ENCODE measurements at places on chromosomes 4 and X.

- DNase-seq: no peak
These were observed 200.5 kb downstream of the PABPC4L start for GRCh38 chr4:134001057-134001456.

DNA sequence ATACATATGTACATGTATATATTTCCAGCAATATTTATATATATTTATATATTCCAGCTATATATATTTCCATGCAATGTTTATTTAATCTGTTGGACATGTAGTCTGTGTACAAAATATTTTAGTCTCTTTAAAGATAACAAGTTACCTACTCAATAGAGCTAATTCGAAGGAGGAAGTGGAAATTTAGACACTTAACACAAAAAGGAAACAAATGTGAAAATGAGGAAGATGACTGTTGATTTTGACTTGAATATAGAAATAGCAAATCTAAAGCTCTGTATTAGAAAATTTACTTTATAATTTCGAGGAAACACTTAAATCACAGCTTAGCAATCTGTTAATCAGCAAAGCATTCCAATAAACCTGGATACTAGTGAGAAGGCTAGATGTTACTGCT lies 1064.4 kb downstream of the PCDH7 start:
- DNase-seq: no peak

DNA sequence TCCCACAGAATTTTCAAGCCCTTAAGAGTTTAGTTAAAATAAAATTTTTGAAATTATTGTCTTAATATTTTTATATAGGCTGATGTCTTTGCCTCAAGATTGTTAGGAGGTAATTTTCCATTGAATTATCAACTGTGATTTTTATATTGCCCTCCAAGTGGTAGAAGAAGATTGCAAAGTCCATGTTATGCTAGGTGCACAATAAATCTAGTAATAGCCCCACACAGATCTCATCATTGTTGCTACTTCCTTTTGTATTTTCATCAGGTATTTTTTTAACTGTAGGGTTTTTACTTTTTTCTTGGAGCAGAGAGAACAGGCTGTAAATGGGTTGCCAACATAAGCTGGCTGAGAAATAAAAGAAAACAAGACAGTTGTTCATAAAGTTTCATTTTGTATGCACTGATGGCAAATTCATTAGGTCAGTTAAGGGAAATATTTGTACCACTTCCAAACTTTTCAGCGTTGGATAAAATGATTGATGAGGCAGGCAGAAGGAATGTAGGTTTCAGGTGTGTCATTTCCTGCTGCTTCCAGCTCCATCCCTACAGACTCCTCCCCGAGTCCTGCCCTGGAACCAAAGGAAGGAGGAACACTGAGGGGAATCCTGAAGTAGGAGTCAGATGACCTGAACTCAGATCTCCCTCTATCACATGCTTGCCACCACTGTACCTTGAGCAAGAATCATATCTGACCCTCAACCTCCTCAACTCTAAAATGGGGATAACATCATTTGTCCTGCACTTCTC lies 105.5 kb downstream of the PRRG1 start:
- peak; percentile 6 for DNase-seq

- no peak for DNase-seq
These were observed 54.2 kb upstream of the GRID2 start for GRCh38 chr4:92249541-92249940.

DNA sequence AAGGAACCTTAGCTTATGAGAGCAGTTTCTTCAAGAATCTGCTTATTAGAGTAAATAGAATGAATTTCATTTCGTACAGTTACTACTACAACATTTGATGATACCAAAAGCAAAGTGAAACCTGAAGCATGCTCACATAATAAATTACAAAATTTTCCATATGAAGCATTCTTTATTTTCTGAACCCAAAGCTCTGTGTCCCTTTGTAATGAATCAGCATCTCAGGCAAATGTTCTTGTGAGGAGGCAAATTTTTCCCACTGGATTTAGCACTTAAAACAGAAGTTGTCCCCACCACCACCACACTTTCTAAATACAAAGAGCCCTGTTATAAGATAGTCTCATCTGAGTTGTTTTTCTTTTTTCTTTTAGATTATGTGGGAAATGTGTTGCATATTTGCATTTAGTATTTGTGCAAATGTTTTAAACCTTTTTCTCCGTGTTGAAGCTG lies 70.7 kb upstream of the NFKB1 start:
- no peak for DNase-seq

DNA sequence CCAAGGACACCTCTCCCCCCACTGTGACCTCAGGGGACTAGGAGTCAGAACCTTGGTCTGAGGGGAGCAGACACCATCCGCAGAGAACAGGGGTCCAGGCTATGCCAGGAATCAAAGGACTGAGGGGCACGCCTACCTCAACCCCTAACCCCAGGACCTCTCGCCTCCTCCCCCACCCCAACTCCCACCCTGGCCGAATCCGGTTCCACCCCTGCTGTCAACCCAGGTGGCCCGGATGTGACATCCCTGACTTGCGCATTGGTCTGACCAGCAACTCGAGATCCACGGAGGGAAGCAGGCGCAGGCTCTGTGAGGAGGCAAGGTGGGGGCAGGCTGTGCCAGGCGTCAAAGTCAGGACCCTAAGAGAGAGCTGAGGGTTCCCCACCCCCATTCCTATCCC lies 468 bp upstream of the MAGEA4 start:
- DNase-seq: no peak

- DNase-seq: no peak
These were observed 217.4 kb downstream of the DCTD start for GRCh38 chr4:182699795-182700194.

GRCh38 chr4:187064033-187064432 lies 340.4 kb upstream of the FAT1 start:
- DNase-seq: no peak

- no peak for DNase-seq
These were observed 3.2 kb upstream of the TMLHE start for GRCh38 chrX:155615938-155616337.

DNA sequence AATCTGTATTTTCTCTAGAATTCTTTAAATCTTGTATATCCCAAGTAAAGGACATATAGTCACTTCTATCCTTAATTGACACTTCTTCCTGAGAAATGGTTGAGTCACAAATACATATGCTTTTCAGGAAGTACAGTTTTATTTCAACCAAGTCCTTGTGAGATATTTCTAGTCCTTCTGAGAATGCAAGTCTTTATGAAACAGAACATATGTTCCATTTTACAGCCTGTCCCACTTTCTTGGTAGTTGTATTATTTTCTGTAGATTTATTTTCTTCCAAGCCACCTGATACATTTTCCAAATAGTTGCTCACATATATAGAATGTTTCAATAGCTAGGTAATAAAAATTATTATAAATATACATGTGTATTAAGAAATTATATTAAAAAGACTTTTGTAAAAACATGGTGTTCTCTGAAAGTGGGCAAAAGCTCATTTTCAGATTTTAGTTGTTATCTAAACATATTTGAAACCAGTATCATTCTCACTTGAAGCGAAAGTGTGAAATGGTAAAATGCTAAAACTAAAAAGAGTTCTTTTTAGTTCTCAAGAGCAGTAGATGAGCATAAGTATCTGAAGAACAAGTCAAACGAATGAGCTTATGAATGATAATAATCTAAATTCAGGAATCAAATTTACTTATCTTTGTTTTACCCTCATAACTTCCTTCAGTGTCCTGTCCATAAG lies 468.0 kb downstream of the EPHA5 start:
- DNase-seq: no peak

DNA sequence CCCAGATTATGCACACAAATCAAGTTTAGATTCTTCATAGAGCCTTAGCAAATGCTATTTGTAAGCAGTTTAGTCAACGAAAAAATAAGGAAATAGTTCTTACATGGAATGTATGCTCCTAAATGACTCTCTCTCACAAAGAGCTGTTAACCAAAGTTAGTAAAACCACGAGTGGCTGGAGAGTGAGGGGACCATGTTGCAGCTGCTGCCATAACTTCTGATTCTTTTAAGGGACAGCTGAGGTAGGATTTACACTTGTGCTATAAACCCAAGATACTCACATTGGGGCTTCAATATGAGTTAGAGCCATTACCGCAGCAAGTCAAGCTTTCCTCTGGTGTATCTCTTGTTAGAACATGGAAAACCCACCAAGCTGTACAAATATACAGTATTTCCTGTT lies 2.7 kb downstream of the DOCK11 start:
- DNase-seq: no peak

DNA sequence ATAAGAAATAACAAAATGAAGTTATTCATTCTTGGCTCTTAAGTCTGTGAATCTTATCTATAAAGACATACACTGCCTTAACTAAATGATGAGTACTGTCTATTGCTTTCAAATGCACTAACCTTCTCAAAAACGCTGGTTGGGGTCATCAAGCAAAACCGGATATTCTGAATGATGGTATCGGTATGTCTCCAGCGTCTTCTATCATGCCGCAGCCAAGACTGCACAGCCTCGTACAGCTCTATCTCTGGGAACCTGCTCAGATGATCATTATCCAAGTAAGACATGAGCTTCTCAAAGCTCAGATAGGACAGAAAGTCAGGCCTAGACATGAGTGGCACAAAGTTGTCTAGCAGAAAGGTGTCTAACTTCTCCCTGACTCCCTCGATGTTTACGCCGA lies 21.1 kb downstream of the KLHL15 start:
- DNase-seq: no peak

- DNase-seq: no peak
These were observed 15.6 kb downstream of the ALPK1 start for GRCh38 chr4:112312610-112313239.

DNA sequence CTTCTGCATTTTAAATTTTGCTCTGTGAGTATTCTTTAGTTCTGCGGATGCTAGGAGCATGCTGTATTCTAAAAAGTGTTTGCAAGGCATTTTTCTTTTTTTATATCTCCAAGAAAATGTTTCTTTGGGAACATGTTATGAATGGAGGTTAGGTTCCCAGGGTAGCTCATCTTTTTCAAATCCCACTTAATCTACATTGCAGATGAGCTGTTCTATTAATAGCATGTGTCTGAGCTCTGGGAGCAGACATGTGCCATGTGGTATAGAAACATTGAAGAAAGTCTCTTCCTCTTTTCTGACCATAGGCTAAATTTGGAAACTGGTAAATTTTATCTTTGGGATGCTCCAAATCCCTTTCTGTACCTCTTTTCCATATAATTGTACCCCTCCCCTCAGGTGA lies 23.2 kb downstream of the DIAPH2 start:
- no peak for DNase-seq

- DNase-seq: no peak
These were observed 9.4 kb upstream of the KIAA0232 start for GRCh38 chr4:6773106-6773505.

DNA sequence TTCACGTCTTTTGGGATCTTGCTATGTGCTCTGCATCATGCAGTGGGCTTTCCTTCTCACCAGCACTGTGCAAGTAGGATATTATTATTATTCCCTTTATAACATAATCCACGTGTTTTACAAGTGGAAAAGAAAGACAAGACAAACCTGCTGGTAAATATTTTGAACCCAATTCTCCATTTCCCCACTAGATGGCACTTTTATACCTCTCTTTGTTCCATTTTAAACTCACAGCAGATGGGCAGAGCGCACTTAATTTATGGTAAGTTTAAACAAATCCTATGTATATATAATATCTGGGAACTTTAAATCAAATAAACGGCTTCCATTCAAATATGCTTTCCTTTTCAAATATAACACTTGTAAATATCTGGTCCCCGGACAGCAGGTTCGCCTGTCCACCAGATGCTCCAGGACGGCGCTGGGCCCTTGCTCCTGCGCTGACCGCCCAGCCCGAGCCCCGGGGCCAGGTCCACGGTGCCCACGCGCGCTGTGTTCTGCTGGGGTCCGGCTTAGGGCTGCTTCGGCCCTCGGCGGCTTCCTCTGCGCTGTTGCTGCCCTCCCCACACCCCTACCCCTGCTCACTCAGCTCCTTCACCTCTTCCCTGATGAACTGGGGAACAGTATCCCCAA lies 31.1 kb downstream of the F11 start:
- DNase-seq: peak; percentile 31

GRCh38 chr4:122775987-122776836 lies 43.7 kb downstream of the BBS12 start:
- no peak for DNase-seq

DNA sequence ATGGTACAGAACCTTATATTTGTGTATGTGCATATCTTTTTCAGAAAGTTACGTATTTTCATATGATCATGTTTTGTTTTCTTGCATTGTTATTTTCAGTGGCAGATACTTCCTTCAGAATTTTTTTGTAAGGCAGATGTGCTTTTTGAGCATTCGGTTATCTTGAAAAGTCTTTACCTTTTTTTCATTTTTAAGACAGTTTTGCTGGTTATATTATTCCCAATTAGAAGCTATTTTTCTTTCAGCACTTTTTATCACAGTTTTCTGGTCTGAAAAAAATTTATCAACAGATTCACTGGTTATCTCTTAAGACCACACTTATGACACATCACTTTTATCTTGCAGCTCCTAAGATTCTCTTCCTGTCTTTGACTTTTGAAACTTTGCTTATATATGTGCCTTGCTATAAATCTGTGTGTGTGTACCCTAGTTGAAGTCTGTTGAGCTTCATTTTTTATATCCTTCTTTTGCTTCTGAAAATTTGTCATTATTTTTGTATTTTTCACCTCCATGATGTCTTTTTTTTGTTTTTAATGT lies 53.1 kb downstream of the ZNF732 start:
- no peak for DNase-seq

- DNase-seq: no peak
These were observed 52.3 kb downstream of the PALLD start for GRCh38 chr4:168549143-168549542.

DNA sequence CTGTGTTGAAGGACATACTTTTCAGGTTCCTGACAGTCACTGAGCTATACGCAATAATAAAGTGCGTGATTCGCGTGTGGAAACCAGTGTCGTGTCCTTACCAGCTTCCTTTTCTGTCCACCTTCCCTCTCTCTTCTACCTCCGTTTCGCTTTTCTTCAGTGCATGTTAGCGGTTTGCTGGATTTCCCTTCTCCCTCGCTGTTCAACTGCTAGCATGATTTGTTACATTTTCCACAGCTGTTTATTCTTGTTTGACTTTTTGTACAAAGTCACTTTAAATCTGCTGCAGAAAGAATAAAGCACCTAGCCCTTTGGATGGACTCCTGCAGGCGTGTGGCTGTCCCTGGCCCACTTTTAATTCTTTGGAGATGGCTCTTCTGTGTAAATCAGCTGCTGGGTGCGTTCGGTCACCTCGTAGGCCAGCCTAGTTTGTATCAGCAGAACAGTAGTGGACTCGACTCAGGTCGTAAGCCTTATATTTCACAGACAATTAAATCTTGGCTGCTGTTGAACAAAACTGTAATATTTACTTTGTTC lies 8.9 kb upstream of the HAND2 start:
- no peak for DNase-seq

DNA sequence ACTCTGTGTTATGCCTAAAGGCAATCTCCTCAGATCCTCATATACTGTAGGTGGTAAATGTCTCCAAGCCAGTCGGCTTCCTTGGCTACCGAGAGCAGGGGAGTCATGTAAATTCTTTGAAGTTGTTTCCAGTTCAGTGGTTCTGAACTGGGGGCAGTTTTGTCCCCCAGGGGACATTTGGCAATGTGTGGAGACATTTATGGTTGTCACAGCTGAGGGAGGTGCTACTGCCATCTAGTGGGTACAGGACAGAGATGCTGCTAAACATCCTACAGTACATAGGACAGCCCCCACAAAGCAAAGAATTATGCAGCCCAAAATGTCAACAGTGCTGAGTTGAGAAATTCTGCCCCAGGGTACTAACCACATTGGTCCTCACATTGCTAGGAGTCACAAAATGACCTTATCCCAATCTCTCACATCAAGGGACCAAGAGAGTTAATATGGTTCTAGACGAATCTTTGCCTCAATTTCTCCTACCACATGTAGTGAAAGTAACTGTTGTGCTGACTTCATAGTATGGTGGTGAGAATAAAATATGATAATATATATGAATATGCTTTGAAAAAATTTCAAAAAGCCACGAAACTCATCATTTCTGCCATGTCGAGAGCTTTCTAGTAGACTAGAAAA lies 104.4 kb upstream of the ARHGAP24 start:
- peak; percentile 4 for DNase-seq
